ENCODE measurements at places on chromosomes 13 and 19.

DNA sequence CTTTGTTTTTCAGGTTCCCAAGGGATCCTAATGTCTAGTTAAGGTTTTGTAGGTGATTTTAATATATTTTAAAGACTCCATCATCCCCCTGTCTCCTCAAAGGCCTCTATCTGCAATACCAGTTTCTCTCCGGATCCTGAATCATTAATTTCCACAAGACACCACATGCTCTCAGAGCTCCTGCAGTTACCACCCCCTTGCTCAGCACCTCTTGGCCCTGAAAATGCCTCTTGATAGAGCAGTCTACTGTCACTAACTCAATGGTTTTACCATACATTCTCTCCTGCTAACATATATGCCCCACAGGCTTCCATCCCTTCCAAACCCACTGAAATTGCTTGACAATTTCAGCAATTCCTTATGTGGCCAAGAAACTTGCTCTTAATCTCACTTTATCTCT lies 1.9 kb upstream of the PEG3 start:
- DNase-seq: no peak

- no peak for DNase-seq
Observed at GRCh38 chr19:37983916-37984315, 76.9 kb downstream of the SIPA1L3 start.

- no peak for DNase-seq
Observed at GRCh38 chr13:74555276-74555625, 421.0 kb upstream of the KLF12 start.

DNA sequence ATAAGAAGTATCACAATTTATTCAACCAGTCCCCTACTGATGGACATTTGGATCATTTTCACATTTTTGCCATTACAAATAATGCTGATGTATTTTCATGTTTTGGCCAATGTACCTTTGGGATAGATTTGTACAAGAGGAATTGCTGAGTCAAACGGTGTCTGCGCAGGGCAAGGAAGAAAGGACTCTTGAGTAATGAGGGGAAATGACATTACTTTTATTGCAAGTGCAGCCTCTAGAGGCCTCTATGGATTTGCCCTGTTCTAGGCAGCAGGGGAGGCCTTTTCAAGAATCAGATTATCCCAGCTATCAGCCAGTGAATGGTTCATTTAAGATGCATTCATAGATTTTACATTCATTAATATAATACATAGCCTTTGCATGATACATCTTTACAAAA lies 32.9 kb upstream of the GTF3A start:
- no peak for DNase-seq

DNA sequence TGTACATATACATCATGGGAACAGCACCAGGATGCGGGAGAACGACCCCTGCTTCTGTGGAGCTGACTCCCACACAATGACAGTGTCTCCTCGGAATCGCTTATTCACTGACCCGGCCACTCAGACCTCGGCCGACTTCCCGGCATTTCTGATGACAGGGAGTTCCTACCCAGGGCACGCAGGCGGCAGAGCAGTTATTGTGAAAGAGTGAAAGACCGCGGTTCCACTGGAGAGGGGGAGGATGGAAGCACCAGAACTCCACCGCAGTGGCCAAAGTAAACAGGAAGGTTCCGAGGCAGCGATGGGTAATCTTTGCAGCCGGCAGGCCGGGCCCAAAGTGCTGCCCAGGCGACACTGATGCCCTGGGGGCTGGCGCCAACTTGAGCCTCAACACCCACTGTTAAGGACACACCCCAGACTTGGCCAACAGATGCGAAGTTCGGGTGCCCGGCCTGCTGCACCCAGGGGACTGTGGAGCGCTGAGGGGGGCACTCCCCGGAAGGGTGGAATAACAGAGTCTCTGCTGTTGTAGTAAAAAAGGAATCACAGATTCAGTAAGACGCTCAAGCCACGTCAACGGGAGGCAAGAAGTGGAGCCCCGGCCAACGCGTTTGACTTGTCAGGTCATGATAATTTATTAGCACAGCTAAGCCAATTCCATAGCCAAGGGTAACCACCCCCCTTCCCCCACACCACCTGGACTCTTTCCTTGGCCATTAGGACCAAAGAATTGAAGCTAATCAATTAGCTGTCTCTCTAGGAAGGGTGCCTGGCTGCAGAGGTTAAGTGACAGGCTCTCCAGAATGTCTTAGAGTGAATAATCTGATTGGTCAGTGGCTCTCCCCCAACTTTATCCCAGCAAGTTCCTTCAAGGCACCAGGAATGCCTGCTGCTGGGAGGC lies 5.8 kb downstream of the MLLT1 start:
- DNase-seq: no peak

DNA sequence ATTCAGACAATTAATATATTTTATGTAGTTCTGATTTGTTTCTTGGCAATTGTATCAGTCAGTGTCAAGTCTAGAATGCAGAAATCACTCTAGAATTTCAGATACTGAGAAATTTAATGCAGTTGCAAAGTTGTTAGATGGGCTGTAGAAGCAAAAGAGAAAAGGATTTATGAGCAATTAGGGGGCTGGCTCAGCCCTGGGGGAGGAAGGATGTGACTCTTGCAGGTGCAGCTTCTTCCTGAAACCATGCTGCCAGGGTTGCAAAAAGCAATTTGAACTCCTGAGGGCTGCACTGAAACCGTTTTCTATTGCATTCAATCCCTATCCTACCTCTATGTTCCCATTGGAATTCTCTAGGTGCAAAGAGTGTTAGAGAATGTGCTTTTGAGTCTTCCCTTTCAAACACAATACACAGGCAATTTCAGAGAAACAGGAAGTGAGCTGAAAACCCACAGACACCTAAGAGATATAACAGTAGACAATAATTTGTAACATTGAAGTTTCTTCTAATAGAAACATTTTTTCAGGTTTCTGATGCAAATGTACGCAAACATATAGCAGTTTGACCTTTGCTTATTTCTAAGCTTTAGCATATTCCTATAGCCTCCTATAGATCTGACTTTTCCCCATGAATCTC lies 814.7 kb upstream of the ATXN8OS start:
- DNase-seq: no peak

DNA sequence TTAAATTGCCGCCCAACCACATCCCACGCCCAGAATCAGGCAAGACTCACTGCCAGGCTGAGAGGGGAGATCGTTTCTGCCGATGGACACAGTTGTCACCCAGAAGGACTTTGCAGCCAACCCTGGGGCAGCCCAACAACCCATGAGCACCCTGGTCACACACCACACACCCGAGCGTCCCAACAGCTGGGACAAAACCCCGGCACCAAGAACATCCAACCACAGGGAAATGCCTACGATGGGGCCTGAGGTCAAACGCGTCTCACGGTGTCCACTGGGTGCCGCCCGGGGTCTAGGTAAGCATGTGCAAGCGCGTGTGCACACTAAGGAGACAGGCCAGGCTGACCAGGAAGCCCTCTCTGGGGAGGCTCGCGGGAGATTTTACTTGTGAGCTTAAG lies 13.0 kb downstream of the LMNB2 start:
- DNase-seq: no peak

DNA sequence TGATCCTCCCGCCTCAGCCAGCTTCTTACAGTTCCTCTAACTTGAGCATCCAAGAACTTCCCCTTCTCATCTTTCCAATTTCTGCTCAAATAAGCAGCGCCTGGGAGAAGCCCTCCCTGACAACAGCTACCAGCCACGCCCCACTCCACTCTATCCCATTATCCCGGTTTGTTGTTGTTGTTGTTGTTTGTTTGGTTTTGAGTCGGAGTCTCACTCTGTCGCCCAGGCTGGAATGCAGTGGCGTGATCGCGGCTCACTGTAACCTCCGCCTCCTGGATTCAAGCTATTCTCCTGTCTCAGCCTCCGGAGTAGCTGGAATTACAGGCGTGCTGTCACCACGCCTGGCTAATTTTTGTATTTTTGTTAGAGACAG lies 822 bp upstream of the PTPRS start:
- no peak for DNase-seq

DNA sequence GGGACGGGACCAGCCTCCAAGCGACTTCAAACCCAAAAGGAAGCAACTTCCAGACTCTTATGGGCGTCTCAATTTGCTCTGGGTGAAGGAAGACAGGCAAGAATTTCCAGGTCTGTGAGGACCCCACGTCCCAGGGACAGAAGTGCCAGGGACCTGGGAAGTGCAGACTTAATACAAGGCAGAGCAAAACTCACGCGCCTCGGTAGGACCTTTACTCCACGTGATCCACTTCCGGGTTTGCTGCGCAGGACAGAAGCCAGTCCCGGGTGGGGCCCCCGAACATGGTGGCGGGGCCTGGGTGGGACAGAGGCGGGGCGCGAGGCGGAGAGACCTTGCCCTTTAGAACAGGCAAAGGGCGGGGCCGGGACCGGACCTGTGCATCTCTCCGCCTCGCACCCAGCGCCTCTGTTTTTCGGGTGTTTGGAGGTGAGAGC lies 9.3 kb downstream of the ZNF611 start:
- no peak for DNase-seq

GRCh38 chr13:49214917-49215376 lies 5.2 kb upstream of the MLNR start:
- DNase-seq: peak; percentile 45

GRCh38 chr19:29485293-29485692 lies 40.5 kb upstream of the VSTM2B start:
- DNase-seq: no peak
